ENCODE measurements at places on chromosomes 7 and 10.

DNA sequence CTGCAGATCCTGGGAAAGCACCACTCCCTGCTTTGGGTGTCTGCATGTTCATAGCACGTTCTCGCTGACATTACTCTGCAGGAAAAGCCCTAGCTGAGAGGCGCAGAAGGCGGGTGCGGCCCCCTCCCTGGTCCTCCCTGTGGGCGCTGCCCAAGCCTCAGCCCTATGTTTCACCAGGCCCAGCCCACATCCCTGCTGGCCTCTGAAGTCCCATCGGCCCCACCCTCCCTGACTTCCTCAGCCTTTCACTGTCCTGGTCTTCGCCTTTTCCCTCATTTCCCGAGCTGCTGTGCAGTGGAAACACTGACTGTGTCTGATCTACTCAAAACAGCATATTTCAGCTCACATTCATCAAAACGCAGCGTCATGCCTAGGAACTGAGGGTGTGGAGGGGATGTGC lies 36.3 kb upstream of the DIP2C start:
- DNase-seq: no peak

DNA sequence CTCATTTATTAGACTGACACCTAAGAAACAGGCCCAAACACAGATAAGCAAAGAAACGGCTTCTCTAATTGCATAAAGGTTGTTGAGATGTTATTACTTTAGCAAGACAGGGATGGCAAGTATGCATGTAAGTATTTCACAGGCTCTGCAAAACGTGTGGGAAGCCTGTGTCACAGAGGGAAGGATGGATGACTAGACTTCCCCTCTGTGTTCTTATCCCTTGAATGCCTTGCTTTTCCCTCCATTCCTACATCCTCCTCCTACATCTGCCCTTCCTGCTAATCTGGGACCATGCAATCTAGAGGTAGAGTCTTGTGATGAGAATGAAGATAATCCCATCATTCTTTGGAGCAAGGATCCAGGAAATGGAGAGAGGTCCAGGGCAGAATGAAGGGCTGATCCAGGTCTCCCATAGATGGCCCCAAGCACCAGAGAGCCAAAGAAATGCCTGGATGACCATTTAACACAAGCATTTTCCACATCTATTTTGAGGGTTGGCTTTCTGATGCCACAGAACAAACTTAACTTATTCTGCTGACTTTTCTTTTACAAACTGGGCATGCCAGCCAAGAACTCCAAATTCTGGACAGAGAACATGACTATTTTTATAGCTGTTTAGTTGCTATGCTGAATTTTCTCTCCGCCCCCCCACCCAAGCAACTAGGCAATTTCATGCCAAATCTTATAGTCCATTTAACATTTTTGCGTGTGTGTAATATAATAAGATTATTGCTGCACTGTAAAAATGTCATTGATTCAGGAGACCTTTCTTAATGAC lies 48.1 kb downstream of the NRP1 start:
- no peak for DNase-seq

GRCh38 chr10:117483056-117483590 lies 59.4 kb upstream of the EMX2 start:
- DNase-seq: no peak

- peak; percentile 85 for DNase-seq
These were observed 13.4 kb downstream of the SSC4D start for GRCh38 chr7:76395965-76396726.

DNA sequence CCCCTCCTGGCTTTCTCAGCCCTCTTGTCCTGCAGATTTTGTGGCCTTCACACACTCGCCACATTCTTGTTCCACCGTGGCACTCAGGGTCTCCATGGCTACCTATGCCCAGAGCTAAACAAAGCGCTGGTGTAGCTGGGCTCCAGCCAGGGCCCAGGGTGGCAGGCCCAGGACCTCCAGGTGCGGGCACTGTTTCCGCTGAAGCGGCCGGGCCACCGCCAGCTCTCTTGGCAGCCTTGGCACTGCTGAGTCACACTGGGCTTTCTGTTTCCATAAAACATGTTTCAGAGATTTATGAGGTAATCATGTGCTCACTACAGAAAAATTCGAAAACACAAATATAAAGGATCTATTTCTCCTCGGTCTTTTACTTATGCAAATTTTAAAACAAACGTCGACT lies 51.3 kb downstream of the AOC1 start:
- peak; percentile 65 for DNase-seq

GRCh38 chr10:71708301-71708703 lies 11.3 kb downstream of the C10orf105 start:
- DNase-seq: peak; percentile 88

- no peak for DNase-seq
These were observed 203.0 kb downstream of the HIBADH start for GRCh38 chr7:27459731-27460053.

GRCh38 chr10:80277567-80278250 lies 11.7 kb downstream of the MAT1A start:
- no peak for DNase-seq

DNA sequence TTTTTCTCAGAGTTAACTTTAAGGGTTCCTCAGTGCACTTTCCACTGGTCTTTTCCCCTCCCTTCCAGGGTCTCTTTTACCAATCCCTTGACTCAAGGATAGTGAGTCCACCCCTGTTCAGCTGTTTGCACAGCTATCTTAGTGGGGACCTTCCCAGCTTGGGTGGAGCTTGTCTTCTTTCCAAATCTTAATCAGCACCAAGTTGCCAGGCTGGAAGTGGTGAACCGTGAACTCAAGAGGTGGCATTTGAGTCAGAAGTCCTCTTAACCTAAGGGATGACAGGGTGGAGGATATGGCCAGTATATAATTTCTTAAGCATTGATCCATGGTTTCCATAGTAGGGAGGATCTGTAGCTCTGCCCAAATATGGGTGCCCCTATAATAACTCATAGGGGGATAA lies 25.0 kb downstream of the MAPK8 start:
- no peak for DNase-seq

- DNase-seq: no peak
These were observed 33.6 kb downstream of the JMJD1C start for GRCh38 chr10:63431962-63432797.

All from head of caudate nucleus (tissue), 42 donors.